Stimulated activated CD4-positive, alpha-beta T cell treated with anti-CD3 and anti-CD28 coated beads, Interleukin-2, amount 100 ng/mL, for 24 hours (primary cell): ENCODE measurements at places on chromosomes 6 and 20.

GRCh38 chr6:75557068-75557467 lies 44.6 kb upstream of the SENP6 start:
- no peak for DNase-seq

DNA sequence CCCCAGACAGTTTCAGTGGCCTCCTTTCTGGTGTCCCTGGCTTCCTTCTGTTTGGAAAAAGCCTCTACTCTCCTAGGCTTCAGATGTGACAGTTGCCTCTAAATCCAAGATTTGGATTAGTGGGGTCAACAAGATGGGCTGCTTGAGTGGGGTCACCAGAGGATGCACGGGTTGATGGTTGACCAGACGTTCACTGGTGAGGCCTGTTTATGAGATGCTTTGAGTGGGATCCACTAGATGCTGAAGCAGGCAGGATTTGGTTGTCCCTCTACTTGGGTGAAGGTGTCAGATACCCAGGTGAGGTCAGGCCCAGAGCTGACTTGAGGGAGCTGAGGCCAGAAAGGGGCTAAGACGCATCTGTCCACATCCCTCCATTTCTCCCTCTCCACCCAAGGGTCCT lies 8.1 kb upstream of the DLGAP4 start:
- DNase-seq: no peak

GRCh38 chr20:51024761-51025160 lies 1.9 kb upstream of the KCNG1 start:
- no peak for DNase-seq

- DNase-seq: no peak
Observed at GRCh38 chr6:72348926-72349325, 272.9 kb upstream of the KCNQ5 start.

DNA sequence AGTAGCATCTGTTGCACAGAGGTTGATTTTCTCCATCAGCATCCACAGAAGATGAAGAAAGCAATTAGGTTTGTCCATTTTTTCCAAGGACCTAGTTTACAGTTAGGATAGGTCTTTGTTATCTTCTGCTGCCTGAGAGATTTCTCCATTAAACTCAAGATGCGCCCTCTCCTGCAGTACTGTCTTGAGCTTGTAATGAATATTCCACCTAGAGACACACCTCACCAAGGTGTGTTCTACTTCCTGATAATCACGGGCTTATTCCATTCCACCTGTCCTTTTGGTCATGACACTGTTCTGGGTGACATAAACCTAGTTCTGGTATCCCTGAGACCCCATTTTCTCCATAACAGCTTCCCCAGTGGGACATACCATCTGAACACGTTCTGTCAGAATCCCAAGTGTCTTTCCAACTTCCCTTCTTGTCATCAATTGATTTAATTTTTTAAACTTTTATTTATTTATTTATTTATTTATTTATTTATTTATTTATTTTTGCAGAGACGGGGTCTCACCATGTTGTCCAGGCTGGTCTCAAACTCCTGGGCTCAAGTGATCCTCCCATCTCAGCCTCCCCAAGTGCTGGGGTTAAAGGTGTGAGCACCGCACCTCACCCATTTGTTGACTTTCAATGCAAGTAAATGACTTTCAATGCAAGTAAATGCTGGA lies 75.6 kb upstream of the HS3ST5 start:
- DNase-seq: no peak

DNA sequence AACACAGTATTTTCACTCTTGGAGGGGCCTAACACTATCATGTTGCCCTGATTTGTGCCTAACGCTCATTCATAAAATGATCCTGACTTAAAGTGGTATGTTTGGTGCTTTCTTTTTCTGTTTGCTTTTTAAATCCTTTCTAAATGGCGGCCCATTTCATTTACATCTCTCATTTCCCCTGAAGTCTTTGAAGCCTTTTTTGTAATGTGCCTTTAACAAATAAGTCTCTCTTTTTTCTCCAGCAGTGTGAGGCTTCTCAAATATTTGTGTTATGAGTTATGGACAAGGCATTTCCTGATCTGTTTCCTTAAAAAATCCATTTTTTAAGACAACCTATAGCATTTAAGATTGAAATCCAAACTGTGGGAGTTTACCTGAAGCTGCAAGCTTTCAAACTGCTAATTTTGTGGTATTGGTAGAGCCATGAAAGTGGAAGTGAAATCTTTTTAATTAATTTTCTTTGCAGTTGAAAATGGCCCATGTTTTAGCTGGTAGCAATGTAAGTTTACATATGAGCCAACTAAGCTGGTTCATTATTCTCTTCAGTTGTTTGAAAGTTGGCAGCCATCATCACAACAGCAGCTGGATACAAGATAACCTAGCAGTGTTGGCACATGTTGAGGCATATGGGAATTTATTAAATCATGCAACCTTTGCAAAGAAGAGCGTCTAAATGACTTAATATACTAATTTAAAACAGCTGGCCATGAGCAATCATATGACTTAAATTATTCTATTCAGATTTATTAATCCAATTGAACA lies 469.7 kb downstream of the CDKAL1 start:
- no peak for DNase-seq

- no peak for DNase-seq
Observed at GRCh38 chr6:160477901-160478300, 129.7 kb downstream of the SLC22A3 start.

- no peak for DNase-seq
Observed at GRCh38 chr6:124536157-124536841, 425.9 kb upstream of the RNF217 start.

- no peak for DNase-seq
Observed at GRCh38 chr6:169101981-169102380, 151.7 kb downstream of the THBS2 start.

GRCh38 chr20:56501116-56501515 lies 23.4 kb upstream of the FAM209A start:
- DNase-seq: no peak

DNA sequence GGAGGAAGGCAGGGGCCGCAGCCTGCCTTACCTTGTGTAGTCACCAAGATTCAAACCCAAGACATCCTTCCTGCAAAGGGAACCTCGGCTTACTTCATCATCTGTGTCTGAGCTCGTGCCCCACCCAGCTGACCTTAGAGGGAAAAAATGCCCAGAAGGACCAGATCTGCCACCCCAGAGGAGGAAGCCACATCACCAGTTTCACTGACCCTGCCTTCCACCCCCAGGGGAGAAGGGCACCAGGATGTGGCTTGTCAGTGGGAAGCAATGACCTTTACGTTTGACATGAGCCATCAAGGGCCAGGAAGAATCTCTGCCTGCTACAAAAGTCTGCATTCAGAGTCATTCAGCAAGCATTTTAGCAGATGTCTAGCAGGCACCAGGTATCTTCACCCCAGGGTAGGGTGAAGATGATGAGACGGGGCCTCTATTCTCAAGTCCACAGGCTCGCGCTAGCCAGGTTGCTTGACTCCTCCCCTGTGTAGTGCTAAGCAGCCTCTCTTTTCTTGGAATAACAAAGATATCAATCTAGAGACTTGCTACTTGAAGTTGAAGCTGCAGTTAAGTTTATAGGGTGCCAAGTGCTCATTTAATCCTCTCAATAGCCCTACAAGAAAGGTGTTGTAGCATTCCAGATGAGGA lies 28.1 kb downstream of the HM13 start:
- DNase-seq: no peak

- DNase-seq: no peak
Observed at GRCh38 chr6:30837870-30838269, 46.4 kb upstream of the DDR1 start.
